MCF 10A (cell line): ENCODE measurements at places on chromosomes 4 and X.

DNA sequence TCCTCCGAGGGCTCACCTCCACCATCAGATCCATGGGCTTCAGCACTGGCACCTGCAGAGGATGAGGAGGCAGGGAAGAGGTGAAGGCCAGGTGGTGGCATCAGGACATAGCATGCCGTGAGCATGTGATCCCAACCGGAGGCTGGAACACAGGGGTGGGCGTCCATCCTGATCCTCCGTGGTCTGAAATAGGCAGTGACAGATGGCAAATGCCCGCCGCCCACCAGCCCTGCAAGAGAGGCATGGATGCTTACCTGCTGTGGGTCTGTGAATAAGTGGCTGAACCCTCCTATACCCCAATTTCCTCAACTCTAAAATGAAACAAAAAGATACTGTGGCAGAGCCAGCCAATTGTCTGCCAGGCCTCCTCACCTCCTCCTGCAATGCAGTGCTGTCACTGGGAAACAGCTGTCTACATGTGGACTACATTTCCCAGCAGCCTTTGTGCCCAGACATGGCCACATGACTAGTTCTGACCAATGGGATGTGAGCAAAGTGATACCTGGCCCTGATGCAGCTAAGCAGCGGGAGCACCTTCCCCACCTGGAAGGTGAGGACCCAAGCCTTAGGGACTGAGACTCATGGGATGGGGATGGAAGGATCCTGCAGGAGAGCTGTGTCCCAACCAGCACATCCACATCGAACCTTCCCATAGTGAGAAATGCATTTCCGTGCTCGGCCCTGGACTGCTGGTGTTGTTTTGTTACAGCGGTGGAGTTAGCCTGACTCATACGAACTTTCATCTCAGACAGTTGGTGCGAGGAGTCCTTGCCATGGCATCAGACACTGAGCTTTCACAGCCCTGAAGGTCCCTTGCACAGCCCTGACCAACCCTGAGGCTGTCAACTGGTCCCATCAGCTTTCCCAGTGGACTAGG is 99.5 kb downstream of the PPP2R2C start:
- peak; percentile 55 for DNase-seq

GRCh38 chr4:118076958-118077766 is 42.9 kb downstream of the NDST3 start:
- peak; percentile 59 for DNase-seq

DNA sequence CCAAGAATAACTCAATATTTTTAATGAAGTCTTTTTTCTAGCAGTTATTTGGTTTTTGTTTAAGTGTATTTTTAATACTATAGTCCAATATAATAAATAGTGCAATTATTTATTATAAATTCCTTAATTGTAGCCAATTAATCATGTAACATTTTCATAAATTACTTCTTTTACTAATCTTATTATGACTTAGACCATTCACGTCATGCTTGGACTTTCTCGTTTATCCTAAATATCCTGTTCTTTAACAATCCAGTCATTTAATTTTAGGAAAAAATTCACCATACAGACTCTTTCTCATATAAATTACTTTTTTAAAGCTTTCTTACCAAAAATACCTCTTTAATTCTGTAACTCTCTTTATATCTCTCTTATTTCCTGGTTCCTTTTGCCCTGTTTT is 350.1 kb downstream of the AR start:
- peak; percentile 22 for DNase-seq

- no peak for DNase-seq
These were observed 66.0 kb downstream of the TRMT44 start for GRCh38 chr4:8506373-8507195.

DNA sequence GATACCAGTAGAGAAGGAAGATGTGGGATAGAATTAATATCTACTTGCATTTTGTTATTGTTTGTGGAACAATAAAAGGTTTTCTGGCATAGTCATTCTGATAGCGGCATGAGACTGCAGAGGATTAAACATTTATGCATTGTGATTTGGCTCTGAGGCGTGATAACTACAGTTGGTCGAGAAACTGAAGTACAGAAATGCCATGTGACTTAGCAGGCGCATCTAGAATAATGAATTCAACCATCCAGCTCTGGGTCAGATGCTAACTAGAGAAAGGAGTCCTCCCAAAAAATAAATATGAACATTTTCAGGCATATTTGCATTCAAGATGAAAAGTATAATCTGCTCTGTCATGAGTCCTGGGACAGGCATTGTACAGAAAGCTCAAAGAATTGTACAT is 62.8 kb downstream of the CCSER1 start:
- DNase-seq: no peak

GRCh38 chr4:158729716-158730559 is 6.7 kb upstream of the PPID start:
- peak; percentile 69 for DNase-seq
